Stimulated activated CD4-positive, alpha-beta T cell treated with anti-CD3 and anti-CD28 coated beads, Interleukin-15, amount 100 ng/mL, for 1 hour (primary cell): ENCODE measurements at places on chromosomes 3 and 15.

- DNase-seq = no peak
These were observed 771.7 kb downstream of the IGSF11 start for GRCh38 chr3:118262800-118263402.

- DNase-seq = no peak
These were observed 251.0 kb upstream of the TLE3 start for GRCh38 chr15:70348581-70349344.

DNA sequence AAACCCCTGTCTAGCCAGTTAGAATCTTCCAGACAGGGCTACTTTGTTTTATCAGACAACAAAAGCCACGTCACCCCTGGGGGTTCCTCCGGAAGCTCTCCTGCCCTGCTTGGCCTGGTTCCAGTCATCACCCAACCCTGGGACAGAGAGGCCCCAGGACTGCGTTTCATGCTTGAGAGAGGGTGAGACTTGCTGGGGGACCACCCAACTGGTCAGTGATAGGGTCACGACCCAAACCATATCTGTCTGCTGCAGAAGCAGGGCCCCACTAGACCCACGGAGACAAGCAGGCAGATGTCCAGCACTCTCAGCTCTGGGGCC lies 1.2 kb downstream of the NT5DC2 start:
- DNase-seq = no peak

DNA sequence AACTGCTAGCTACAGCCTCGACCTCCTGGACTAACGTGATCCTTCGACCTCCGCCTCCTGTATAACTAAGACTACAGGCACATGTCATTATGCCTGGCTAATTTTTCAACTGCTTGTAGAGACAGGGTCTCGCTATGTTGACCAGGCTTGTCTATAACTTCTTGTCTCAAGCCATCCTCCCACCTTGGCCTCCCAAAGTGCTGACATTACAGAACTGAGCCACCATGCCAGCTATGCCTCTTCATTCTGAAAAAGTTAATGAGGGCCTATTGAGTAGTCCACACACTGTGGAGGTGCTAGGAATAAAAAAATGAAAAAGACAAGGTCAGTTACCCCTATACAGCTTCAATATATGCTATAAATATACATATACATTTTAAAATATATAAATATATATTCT lies 18.3 kb upstream of the EPHA6 start:
- no peak for DNase-seq

DNA sequence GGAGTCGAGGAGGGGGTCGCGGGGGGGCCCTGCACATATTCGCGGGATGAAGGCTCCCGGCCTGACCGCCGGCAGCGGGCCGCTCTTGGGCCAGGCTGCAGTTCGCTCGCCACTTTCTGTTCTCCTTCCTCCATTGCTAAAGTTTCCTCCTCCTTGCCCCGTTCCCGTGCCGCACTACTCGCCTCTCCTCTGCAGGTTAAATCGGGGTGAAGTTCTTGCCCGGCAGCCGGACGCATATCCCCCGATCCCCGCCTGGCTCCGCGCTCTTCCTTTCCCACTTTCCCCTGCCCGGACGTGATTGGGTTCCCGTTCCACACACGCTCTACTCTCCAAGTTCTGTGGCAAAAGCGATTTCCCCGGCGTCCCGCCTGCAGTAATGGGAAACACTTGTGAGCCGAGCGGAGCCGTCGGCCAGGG lies 556 bp downstream of the CRYBG3 start:
- DNase-seq = peak; percentile 2

DNA sequence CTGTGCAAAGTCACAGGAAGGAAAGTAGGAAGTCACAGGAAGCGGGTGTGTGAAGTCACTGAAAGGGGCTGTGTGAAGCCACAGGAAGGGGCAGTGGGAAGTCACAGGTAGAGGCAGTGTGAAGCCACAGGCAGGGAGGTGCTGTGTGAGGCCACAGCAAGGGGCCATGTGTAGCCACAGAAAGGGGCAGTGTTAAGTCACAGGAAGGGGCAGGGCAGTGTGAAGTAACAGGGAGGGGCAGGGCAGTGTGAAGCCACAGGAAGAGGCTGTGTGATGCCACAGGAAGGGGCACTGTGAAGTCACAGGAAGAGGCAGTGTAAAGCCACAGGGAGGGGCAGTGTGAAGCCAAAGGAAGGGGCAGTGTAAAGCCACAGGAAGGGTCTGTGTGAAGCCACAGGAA lies 36.5 kb downstream of the GASK1A start:
- no peak for DNase-seq

GRCh38 chr3:105976196-105976595 lies 107.4 kb upstream of the CBLB start:
- no peak for DNase-seq

GRCh38 chr3:141074529-141074928 lies 23.4 kb downstream of the SPSB4 start:
- DNase-seq = no peak

- DNase-seq = no peak
These were observed at the start of gene PDZRN3 for GRCh38 chr3:73624821-73625665. PDZRN3 (minus strand) TSS chr3:73624941.

DNA sequence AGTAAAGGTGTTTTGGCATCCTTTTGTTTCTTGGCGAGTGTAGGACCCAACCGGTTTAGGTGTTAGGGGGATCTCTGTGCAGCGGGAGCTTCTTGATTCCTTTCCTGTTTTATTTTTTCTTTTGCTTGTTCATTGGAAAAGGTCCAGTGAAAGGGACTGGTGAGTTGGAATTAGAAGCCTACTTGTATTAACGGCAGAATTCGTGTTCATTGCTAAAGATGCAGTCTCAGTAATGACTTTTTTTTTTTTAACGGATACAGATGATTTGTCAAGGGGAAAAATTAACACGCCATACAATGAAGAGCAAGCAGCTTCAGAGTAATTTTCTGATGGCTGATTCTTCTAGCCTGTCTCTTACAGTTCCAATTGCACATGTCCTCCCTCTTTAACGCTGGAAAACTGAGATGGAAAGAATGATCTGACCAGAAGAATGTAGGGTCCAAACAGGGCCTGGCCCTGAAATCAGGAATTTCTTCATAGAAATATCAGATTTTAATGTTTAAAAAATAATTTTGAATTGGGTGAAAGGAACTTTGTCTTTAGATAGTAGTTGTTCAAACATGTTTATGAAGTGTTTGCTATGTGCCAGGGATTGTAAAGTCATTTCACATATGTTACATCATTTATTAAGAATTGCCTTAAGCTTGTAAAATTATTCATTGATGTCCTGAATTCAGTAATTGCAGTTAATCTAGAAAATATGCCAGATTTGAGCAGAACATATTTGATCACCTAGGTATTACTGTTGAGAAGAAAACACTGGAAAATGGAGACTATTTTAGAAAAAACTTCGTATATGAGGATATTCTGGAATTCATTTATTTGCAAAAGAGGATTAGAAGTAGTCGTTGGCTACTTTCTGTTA lies 1.4 kb downstream of the MAPK6 start:
- no peak for DNase-seq

GRCh38 chr15:70524470-70524869 lies 238.9 kb downstream of the UACA start:
- DNase-seq = no peak

DNA sequence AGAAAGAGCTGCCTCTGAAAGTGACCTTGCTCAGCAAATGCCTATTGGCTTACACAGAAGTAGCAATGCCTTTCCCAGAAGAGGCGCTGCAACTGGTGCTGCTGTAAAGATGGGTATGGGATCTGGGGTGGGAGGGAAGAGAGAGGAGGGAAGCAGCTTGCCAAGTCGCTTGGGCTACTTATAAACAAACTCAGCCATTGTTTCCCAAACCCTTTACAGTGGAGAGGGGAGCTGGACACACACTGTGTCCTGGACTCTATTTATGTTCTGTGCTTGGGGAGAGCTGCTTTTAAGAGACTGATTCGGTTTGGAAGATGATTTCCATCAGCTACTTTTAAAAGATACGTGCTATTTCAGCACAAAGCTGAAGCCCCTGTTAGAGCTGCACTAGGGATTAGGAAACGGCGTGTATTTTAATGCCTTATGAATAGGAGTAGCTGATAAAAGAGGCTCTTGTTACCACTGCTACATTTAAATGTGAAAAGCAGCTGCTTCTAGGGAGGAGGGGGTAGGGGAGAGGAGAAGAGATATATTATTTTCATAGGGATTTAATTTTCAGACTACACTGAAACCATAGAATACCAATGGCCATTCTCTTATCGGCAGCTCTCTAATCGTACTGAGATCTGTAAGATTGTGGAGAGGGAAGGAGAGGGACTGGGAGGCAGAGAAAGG lies 440.6 kb downstream of the MCTP2 start:
- DNase-seq = no peak

GRCh38 chr3:198106265-198106664 lies 146.2 kb downstream of the LMLN start:
- DNase-seq = no peak

DNA sequence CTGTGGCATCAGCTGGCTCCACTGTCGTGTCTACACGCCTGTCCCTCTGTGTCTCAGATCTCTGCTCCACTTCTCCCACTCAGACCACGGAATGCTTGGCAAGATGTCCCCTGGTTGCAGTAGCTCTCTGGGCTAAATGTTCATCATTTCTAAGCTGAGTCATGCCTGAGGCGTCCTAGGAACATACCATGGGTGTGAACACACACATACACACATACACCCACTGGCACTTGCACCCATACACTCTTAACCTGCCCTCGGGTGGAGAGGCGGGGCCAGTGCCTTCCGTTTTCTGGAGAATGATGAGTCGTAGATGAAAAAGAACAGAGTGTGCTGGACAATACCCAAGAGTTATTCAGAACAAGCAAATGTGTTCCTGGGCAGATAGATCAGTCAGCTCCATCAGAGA lies 72.4 kb downstream of the SENP2 start:
- DNase-seq = no peak

GRCh38 chr3:134359121-134360010 lies 14.9 kb downstream of the AMOTL2 start:
- DNase-seq = no peak

- DNase-seq = no peak
These were observed 242.6 kb upstream of the AGTR1 start for GRCh38 chr3:148455098-148455497.

- DNase-seq = no peak
These were observed 108.7 kb downstream of the MYO9A start for GRCh38 chr15:72009222-72009621.

GRCh38 chr3:167750272-167750971 lies 14.9 kb downstream of the SERPINI1 start:
- DNase-seq = no peak

DNA sequence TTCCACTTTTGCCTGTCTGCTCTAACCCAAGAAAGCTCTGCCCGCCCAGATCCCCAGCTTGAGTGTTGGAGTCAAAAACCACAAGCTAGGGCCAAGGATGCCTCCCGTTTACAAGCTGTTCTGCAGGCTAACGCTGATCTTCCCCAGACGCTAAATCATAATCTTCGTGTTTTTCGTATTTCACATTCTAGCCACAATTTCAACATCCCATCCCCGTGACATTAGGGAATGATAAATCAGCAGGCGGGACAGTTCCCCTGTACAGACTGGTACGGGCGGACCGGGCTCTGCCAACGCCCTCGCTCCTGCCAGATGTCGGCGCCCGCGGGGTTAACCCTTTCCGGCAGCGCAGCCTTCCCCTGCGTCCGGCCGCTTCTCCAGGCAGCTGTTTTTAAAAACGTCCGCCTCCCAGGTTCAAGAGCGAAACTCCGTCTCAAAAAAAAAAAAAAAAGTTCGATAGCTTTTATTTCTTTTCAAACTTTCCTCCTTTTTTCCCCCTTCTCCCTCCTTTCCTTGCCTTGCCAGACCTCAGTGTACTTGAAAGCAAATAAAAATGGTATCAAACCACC lies 81.0 kb upstream of the BNC1 start:
- DNase-seq = no peak

- no peak for DNase-seq
These were observed 19.2 kb downstream of the PXK start for GRCh38 chr3:58351920-58352319.

DNA sequence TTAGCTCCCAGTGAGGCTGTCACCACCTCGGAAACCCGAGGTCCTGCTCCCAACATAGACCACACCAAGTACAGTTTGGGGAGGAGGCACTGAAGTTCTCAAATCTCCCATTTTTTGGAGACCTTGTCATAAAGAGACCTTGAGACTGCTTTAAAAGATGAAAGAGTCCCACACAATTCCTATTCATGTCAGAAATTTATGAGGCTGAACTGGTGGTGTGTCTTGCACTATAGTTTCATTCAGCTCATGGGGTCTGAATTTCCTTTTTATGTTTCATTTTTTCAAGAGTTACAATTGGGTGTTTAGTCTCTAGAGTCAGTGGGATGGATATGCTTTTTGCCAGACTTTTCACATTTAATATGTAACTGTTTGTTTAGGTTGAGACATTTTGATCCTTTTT lies 318.1 kb upstream of the LRRFIP2 start:
- no peak for DNase-seq

DNA sequence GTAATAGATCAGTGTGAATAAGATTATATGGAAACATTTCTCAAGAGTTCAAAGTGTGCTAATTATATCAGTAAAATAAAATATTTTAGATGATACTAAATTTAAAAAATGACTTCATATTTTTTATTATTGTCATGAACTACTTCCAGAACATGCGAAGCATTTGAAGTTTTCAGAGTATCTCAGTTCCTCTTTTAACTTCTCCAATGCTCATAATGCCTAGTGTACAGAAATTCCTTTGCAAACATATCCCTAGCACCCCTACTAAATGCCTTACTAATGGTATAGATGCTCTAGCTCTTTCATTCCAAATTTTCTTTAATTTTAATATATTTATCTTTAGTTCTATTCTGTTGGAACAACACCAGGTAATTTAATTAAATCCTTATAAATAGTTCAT lies 580.4 kb downstream of the CADM2 start:
- no peak for DNase-seq

DNA sequence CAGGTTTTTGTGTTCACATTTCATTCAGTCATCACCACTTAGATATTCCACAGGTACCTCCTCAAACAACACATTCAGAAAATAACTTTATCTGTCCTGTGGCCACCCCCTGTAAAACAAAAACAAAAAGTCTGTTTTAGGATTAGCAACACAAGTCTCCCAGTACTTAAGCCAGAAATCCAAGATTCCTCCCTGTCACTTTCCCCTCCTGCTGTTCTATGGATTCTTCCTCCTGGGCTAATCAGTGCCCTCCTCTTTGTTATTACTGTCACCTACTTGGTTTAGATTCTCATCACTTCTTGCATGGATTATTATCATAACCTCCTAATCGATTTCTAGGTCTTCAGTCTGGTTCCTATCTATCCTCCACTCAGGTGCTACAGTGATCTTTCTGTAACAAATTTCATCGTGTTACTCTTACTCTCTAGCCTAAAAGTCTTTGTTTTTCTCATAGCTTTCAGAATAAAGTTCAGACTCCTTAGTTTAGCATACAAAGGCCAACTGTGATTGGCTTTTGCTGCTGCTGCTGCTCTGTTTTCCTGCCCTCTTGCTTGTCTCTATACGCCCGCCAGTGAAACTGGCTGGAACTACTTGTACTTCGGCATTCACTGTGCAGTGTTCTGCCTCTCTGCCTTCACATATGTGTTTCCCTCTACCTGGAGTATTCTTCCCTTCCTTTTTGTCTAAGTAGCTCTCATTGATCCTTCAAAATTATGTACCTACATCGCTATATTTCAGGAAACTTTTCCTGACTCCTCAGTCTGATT lies 32.2 kb downstream of the PPP2R3A start:
- no peak for DNase-seq

GRCh38 chr3:194766845-194767244 lies 81.2 kb downstream of the FAM43A start:
- DNase-seq = no peak

GRCh38 chr3:10248984-10249748 lies 907 bp downstream of the TATDN2 start:
- DNase-seq = peak; percentile 19

GRCh38 chr15:85621094-85621493 lies 173.6 kb downstream of the KLHL25 start:
- DNase-seq = no peak

- no peak for DNase-seq
These were observed 413.0 kb downstream of the GABRB3 start for GRCh38 chr15:26359855-26360254.
